ENCODE measurements at places on chromosomes 3 and 15.

- no peak for DNase-seq
Measured at GRCh38 chr15:68080334-68080733, 26.2 kb downstream of the PIAS1 start.

DNA sequence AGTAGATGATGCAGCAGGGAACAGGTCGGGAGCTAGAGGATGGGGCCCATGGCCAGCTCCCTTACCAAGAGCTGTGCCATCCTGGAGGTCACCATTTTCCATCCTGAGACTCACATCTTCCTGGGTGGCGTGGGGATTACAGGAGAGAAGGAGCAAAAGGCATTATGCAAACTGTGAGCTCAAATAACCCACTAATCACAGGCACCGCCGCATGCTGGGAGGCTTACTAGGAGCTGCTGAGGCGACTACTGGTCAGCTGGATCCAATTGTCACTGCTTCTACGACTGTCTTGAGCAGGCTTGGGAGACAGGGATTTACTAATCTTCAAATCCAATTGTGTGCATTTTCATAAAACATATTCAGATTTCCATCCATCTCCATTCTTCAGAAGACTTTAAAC is 12.5 kb upstream of the KBTBD12 start:
- no peak for DNase-seq

- DNase-seq: no peak
Measured at GRCh38 chr3:77139624-77140023, 99.7 kb downstream of the ROBO2 start.

- no peak for DNase-seq
Measured at GRCh38 chr15:29098652-29099051, 171.0 kb downstream of the NSMCE3 start.

DNA sequence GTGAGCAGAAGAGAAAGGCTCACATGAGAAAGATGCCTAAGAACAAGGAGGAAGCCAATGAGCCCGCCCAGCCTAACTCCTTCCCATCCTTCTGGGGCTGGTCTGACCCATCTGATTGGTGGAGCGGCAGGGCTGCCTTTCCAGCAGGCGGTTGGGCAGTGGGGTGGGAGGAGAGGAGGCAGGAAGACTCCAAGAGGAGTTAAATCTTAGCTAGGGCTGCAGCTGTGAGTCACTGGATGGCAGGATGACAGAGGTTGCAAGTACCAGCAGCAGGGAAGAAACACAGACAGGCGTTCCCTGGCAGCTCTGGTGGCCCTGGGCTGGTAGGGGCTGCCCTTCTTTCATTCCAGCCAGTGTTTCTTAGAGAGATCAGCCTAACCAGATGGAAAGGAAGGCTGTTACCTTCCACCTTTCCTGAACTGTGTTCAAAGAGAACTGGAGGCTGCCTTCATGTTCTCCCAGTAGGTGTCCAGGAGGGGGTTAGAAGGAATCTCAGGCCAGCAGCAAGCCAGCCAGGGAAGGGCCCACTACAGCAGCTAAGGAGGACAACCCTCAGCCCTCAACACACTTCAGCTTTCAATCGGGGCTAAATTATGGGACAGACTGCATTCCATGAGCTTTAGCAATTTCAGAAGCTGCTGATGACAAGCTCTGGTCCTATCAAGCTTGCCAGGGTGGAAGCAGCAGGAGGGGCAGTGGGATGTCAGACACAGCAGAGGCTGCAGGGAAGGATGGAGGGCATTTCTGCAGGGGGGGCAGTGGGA is 50.3 kb downstream of the CHSY1 start:
- DNase-seq: peak; percentile 91

DNA sequence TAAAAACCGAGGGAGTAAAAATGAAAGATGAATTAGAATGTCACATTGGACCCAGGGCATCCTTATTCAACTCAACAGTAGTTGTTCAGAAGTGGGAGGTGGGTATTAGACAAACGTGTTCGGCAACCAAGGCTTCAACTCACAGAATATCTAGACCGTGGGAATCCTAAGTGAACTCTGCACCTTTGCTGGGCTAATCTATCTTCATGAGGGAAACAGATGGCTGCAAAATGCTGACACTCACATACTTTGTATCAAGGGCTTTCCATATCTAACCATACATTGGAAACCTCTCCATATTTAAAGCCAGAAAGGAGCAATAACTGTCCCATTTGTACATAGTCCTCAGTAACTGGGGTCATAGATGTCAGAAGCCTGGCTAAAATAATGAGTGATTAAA is 20.9 kb downstream of the PLSCR1 start:
- DNase-seq: no peak

DNA sequence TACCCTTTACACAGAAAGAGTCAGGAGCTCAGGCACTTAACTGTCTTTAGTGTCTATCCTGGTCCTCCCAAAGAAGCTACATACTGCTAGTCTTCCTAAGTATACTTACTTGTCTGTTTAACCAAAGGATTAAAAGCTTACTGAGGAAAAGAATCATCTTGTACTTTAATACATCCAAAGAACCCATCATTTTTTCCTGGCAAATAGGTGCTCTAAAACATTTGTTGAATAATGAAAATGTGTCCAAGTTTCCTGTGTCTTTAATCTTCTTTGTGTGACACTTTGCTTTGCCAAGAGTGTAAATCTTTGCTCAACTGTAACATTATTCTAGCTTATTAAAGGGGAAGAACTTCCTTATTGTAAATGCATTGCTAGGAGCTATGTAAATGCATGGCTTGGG is 519.2 kb downstream of the OTOL1 start:
- peak; percentile 15 for DNase-seq

DNA sequence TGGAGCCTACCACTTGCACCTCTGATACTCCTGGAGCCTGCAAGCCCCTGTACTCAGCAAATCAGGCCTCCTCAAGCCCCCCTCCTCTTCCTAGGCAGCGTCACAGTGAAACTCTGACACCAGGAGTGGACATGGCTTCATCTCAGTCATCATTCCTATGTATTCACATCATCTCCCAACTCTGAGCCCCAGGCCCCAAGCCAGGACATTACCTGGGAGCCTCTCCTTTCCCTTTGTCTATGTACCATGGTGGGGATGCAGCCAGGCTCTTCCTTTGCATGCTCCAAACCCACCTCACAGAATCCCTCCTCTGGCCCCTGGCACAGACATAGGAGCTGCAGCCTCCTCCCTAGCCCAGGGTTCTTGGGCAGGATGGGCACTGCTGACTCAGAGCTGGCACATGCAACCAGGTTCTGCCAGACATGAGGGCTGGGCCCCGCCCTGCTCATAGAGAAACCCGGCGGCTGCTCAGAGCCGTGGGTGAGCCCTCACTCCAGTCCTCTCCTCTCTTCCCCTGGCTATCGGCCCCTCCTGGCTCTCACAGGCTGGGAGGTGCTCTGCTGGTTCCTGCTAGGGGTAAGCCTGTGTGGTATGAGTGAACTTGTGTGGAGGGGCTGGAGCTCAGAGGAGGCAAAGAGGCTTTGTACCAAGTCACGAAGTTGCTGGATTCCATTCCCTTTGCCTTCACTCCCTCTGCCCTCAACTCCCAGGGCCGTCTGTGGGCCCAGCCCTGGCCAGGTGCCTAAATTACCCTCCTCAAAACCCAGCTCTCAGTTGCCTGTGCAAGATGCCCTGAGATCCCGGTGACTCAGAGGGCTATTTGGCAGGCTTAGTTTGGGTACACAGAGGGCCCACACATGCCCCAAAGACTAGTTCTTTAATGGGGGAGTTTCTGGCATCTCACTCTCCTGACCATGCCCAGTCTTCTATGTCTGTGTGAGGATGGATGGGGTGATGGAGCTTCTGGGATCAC is 1.9 kb upstream of the PLCD1 start:
- DNase-seq: no peak

DNA sequence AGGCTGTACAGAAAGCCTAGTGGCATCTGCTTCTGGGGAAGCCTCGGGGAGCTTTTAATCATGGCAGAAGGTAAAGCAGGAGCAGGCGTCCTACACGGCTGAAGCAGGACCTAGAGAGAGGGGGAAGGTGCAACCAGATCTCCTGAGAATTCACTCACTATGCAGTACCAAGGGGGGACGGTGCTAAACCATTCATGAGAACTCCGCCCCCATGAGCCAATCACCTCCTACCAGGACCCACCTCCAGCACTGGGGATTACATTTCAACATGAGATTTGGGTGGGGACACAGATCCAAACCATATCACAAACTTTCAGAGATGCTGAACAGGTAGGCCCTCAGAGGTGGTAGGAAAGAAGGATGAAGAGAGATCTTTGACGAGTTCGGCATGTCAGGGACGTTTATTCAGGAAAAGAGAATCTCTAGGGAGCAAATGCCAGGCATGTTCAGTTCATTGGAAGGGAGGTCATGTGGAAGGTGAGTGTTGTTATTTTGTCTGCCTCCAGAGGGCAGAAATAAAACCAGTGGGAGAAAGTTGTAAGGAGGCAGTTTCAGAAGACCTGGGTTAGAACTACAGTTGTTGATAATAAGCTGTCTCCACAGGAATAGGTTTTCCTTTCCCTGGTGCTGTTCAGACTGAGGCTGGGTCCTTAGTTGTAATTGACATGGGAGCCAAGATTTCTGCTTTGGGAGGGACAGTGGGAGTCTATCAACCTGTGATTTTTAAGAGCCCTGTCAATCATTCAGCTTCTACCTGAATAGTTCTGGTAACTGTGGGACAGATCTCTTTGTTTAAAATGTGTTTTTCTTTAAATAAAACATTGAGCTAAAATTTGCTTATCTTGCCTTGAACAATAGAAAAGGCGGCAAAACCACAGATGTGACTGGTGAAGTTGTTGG is 4.3 kb upstream of the FNDC3B start:
- no peak for DNase-seq

- no peak for DNase-seq
Measured at GRCh38 chr3:171261487-171261886, 198.7 kb downstream of the TNIK start.

DNA sequence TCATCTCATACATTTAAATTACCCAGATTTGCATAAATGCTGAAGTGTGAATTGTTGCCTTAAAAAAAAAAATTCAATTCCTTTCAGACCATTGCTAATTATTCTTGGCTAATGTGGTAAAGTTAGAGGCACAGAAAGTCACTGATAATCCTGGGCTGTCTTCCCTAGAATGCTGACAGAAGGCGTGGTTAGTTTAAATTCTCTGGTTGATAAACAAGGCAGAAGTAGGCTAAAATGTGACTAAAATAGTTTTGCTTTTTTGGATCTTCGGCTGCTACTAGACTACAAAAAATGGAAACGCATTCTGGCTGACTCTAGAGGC is 193.7 kb downstream of the OTOL1 start:
- DNase-seq: no peak

GRCh38 chr15:66912001-66912400 is 153.4 kb upstream of the SMAD3 start:
- no peak for DNase-seq

DNA sequence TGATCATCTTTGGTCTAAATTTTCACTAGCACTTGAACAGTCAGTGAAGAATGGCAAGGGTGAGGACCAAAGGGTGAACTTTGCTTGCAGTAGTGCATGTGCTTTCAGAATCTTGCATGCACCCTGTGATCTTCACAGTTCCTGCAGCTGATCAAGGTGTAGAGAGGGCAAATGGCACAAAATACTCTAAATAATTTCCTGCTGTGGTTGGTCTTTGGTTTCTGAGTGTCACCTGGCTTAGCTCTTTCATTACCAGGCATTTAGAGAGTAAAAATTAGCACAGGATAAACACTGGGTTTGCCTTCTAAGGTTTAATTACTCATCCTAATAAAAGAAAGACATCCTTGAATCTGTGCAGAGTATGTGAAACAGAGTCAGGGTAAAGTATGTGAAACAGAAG is 11.4 kb downstream of the TIPARP start:
- no peak for DNase-seq

- no peak for DNase-seq
Measured at GRCh38 chr3:124014366-124014942, 22.5 kb upstream of the ROPN1 start.

DNA sequence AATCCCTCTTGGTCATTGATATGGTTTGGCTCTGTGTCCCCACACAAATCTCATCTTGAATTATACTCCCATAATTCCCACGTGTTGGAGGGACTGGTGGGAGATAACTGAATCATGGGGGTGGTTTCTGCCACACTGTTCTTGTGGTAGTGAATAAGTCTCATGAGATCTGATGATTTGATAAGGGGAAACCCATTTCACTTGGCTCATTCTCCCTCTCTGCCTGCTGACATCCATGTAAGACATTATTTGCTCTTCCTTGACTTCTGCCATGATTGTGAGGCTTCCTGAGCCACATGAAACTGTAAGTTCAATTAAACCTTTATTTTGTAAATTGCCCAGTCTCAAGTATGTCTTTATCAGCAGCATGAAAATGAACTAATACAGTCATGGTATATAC is 106.9 kb upstream of the UBP1 start:
- DNase-seq: no peak

DNA sequence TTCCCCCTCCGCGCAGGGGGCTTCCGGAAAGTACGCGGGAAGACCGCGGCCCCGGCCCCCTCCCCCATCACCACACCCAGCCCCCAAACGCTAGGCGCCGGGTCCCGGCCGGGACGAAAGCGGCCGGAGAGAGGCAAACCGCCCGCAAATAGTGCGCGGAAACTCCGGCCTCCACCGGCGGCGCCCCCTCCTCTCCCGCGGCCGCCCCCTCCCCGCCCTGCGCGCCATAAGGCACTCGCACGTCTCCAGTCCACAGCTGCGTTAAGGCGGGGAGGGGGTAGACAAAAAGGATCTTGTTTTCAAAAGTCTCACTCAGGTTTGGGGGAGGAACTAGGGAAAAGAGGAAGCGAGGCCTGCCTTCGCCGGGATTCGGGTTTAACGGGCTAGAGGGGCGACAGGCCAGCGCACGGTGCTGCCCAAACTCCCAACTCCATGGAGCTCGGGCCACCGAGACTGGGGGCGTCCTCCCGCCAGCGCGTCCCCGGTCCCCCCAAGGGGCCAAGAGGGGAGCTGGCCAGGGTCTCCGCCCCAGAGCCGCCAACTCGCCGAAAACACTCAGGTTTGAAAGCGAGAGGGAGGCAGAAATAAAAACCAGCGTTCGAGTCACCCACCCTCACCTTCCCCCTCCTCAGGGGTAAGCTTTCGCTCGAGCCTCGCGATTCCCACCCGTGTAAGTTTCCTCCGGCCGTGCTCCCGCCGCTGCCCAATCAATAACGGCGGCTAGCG is 1.8 kb downstream of the ANP32A start:
- DNase-seq: peak; percentile 54

- DNase-seq: no peak
Measured at GRCh38 chr3:177401375-177401774, 204.1 kb upstream of the TBL1XR1 start.

- DNase-seq: no peak
Measured at GRCh38 chr3:145628211-145628610, 532.8 kb downstream of the PLOD2 start.

- no peak for DNase-seq
Measured at GRCh38 chr3:151900884-151901643, 27.6 kb downstream of the SUCNR1 start.

DNA sequence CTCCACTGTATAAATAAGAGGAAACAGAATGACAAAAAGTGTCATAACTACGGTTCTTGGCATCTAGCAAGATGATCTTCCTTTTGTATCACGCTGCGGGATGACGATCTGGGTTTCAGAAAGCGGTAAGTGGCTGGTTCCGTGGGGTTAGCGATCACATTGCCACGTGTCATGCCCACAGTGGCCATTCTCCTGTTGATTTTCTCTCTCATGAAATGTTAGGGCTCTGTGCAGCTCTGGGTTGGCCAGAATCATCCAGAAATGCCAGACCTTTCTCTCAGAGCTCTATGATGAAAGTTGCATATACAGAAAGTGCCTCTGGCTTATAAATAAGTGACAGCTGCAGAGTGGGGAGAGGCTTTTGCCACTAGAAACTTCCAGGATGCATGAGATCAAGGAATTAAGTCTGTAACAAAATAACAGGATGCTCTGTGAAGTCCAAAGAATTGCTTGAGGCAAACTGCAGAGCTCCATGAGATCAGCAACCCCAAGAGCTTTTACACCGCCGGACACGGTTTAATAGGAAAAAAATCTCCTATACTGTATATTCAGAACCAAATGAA is 71.6 kb downstream of the ABTB1 start:
- DNase-seq: no peak

All from skin of body (tissue), 3 donors.